ENCODE measurements at places on chromosomes 1 and 21.

GRCh38 chr1:229225331-229225782 is 45.6 kb upstream of the RAB4A start:
- peak; percentile 22 for DNase-seq

- peak; percentile 56 for DNase-seq
Observed at GRCh38 chr1:3611170-3612019, at the start of gene MEGF6. MEGF6 (minus strand) TSS chr1:3611508; CDS start chr1:3611268, 240 bp downstream.

DNA sequence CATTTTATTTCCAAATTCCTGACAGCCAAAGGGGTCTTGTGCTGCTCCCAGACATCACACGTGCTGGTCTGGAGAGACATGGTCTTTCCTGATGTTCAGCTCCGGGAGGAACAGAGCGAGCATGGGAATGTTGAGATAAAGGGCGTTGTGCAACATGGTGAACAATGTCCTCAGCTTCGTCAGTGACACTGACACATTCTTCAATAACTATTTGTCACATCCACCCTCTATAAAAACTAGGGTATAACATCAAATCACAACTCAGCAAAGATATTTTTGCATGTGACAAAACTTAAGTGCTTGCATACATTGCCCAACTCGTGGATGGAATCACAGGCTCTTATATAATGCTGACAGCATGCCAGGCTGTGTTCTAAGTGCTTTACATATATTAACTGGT is 42.4 kb upstream of the GRHL3 start:
- DNase-seq, result no peak

DNA sequence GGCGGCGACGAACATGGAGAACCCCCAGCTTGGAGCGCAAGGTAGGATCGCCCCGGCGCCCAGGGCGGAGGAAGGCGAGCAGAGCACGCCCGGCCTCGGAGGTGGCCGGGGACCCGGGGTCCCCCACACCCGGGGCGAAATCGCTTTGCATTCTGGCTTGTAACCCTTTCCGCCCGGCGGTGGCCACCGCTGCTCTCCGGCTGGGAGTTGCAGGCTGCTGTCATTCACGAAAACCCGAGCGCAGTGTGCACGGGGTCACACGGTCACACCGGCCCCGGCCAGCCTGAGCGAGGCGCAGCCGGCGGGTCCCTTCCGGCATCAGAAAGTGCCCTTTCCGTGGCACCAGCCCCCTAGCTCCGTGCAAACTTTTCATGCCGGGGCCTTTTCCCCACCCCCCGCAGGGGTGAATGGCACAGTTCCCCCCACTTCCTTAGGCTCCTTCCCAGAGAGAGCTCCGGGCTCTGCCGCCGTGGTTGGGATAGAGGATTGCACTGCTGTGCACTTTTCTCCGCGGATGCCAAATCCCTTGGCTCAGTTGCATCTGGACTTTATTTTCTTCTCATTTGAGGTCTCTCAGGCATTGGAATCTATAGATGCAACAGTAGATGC is 802 bp downstream of the KAZN start:
- DNase-seq, result no peak

GRCh38 chr1:203663821-203664220 is 37.2 kb downstream of the ATP2B4 start:
- DNase-seq, result no peak

DNA sequence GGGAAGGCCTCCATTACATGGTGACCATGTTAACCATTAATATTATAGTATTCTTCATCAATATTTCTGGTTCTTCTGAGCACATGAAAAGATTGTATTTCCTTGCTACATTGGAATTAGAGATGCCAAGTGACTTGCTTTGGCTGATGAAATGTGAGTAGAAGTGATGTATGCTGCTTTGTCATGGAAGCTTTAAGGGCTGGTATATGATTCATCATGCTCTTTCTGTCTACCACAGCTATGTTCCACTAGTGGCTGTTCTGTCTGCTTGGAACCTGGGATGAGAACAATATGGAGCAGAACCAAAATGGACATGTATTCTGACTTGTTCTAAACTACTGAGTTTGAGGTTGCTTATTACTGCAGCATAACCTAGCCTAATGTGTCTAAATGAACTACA is 163.3 kb downstream of the TM2D1 start:
- no peak for DNase-seq
